ENCODE measurements at places on chromosomes 7 and 10.

- DNase-seq, result no peak
Measured at GRCh38 chr7:7967886-7968543, 581 bp upstream of the GLCCI1 start.

GRCh38 chr7:154592388-154592787 is 410.5 kb downstream of the PAXIP1 start:
- DNase-seq, result no peak

- DNase-seq, result no peak
Measured at GRCh38 chr7:145729691-145730090, 386.9 kb upstream of the CNTNAP2 start.

GRCh38 chr7:156667110-156667426 is 26.5 kb downstream of the RNF32 start:
- DNase-seq, result no peak

- DNase-seq, result no peak
Measured at GRCh38 chr10:4291990-4292389, 507.0 kb upstream of the KLF6 start.

- DNase-seq, result no peak
Measured at GRCh38 chr7:142414915-142415314, 157.1 kb upstream of the PRSS58 start.

DNA sequence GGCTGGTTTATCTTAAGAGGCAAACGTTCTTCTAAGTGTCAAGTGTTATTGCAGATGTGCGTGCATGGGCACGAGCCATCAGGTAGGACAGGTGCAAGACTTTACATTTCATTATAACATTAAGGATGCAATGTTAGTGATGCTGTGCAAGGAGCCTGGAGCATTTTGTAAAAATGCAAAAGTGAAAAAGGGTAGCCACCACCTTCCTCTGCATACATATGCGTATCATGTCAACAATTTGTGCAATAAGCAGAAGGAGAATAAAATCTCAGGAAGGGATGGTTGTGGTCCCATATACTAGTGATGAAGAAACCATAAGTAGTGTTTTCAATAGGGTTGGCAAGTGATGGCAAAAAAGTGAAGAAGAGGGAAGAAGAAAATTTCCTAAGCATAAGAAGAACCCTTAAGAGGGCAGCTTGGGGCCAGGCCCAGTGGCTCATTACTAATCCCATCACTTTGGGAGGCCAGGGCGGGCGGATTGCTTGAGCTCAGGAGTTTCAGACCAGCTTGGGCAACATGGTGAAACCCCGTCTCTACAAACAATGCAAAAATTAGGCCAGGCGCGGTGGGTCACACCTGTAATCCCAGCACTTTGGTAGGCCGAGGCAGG is 7.5 kb downstream of the PIK3AP1 start:
- DNase-seq, result no peak

DNA sequence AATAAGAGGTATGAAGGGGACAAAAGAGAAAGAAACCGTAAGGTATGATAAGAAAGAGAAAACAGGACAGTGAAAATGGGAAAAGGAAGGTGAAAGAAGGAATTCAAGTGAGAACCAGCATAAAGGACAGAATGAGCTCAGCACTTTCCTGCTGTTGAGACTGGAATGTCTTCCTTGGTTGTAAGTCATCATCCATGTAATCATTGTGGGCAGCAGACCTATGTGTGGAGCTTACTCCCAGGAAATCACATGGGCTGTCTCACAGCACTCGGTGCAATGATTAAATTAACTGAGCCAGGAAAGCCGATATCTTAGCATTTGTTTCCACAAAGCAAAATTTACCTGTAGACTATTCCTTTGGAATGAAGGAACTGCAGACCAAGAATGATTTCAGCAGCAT is 118.1 kb downstream of the PRKCQ start:
- DNase-seq, result no peak

- DNase-seq, result no peak
Measured at GRCh38 chr7:149772956-149773434, 393 bp downstream of the ZNF467 start.

- DNase-seq, result no peak
Measured at GRCh38 chr10:122234416-122234815, 36.7 kb upstream of the BTBD16 start.

GRCh38 chr7:150502519-150502918 is 12.2 kb upstream of the GIMAP7 start:
- no peak for DNase-seq

DNA sequence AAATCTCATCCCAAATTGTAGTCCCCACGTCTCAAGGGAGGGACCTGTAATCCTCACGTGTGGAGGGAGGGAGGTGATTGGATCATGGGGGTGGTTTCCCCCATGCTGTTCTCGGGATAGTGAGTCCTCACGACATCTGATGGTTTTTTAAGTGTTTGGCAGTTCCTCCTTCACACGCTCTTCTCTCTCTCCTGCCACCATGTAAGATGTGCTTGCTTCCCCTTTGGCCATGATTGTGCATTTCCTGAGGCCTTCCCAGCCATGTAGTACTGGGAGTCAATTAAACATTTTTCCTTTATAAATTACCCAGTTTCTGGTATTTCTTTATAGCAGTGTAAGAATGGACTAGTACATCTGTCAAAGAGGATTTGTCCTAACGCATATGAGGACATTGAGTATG is 59.5 kb downstream of the RGS10 start:
- DNase-seq, result no peak

GRCh38 chr10:51076299-51076841 is 2.1 kb downstream of the PRKG1 start:
- no peak for DNase-seq

- DNase-seq, result no peak
Measured at GRCh38 chr7:156318926-156319325, 321.6 kb upstream of the RNF32 start.

DNA sequence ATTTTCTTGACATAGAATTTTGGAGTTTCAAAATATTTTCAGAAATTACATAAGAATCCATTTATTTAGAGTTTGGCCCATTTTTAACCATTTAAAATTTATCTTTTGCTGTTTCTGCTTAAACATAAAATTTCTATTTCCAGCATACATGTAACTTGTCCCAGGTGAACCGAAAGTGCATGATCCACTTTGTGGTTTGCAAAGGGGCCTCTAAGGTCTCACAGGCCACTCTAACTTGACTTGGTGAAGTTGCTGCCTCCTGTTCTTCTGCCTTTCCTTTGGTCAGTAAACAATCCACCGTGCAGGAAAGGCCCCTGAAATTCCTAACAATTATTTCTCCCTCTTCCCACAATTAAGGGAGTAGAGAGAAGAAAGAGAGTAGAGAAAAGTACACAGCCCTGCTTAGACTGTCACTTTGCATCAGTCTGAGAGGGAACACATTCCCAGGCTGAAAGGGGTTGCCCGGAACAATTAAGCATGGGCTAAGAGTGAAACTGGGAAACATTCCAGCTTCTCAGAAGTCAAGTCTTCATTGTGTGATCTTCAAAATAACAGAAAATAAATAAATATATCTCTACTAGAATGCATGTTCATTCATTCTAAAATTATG is 79.5 kb upstream of the SEMA3A start:
- DNase-seq, result no peak

GRCh38 chr7:107394831-107395230 is 75.0 kb upstream of the GPR22 start:
- no peak for DNase-seq

GRCh38 chr7:142125256-142125955 is 13.9 kb downstream of the MGAM2 start:
- DNase-seq, result no peak

- DNase-seq, result no peak
Measured at GRCh38 chr10:95289003-95289920, 1.5 kb downstream of the PDLIM1 start.
